Kidney tubule cell (primary cell): ENCODE measurements at places on chromosomes 1 and 21.
A peak's percentile ranks its signal among the peaks of the same experiment; 100 is the strongest.

- no peak for DNase-seq
Measured at GRCh38 chr21:41158026-41158425, 9.9 kb upstream of the BACE2 start.

- no peak for DNase-seq
Measured at GRCh38 chr1:76191561-76191960, 117.0 kb downstream of the ST6GALNAC3 start.

DNA sequence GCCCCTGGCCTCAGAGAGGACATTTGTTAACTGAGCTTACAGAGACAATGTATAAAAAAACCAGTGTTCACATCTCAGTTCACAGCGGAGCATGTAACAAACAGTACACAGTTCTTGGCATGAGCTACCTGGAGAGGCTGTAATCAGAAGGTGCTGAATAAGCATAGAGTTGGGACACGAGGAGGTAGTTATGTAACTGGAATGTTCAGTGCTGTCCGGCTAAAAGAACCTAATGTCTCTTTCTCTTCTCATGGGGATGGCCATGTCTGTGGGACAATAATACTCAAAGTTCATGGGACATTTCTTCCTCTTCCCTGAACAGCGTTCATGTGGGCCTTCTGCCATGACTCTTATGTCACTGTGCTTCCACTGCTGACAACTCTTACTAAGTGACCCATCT lies 17.2 kb upstream of the STX12 start:
- DNase-seq = no peak

- peak; percentile 45 for DNase-seq
Measured at GRCh38 chr21:41610042-41610839, 102.3 kb upstream of the TMPRSS2 start.

DNA sequence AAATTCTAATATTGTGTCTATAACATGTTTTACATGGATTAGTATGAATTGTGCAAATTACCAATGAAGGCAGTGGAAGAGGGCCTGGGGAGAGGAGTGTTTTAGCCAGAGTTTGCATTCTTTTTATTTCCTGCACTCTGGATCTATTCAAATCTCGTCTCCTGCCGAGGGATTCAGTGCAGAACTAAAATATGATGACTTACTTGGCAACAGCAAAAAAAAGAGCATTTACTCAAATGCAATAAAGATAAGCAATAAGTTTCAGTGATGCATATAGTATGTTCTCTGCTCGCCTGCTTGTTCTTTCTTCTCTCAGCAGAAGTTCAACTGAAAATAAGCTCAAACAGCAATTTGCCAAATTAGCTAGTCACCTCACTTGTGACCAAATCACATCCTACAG lies 33.4 kb upstream of the NRIP1 start:
- no peak for DNase-seq

- DNase-seq = no peak
Measured at GRCh38 chr1:243179720-243180119, 75.4 kb downstream of the CEP170 start.

DNA sequence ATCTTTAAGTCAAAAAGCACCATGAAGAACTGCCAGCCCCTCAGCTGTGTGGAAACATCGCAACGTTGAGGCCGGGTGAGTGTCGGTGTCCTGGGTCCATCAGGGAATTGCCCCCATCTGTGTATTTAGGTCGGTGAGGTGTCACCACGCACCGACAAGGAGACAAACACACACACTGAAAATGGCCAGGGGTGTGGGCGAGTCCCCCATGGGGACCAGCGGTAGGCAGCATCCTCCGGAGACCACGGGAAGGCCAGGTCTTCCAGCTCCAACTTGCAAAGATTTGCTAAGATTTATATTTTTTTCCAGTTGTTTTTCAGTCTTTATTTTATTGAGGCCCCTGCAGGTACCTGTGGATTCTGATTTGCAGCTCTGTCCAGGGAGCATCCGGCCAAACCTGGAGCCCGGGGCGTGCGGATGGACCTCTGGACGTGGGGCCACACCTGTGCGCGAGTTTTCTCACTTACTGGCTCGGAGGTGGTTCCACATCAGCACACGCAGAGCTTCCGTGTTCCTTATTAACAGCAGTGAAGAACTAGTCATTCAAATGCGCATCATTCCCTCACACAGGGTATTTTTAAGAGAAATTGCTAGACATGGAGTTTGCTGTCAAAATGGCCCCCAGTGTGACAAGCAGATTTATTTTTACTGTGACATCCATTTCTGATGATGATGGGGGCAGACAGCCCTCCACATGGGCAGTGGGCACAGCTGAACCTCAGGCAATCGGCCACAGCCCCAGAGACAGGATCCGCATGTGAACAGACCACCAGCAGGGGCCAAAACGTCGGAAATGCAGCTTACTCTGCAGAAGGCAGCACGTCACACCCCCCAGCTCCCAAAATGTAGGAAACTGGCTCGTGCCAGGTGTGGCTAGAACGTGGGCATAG lies 17.2 kb upstream of the SLC19A1 start:
- DNase-seq = no peak

DNA sequence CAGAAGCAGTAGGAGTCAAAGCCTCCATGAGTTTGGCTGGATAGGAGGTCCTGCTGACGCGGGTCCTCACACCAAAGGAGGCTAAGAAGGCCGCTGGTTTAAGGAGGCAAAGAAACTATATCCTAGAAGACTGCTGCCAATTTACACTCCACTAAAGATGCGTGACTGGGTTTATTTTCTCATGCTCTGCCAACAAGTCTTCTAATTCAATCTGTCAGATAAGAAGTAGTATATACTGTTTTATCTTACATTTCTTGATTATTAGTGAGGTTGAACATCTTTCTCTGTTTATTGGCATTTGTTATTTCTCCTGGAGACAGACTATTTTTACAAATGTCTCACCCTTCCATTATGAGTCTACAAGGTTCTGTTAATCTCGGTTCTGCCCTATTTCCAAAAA lies 34.1 kb downstream of the ACBD6 start:
- no peak for DNase-seq

DNA sequence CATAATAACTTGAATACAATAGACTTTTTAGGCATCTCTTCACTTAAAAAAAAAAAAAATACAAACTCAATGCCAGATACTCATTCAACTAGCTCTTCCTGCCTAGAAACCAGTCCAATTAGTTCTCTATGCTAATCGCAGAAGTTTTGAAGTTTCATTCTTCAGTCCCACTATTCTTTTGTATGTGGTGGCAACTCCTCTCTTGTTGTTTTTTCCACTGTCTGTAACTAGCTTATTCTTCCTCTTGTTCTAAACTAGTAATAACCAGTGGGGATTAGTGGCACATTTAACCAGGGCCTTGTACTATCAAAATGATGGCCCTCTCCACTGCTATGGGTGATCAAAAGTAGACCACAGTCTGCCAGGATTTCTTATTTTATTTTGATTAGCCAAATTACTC lies 52.5 kb downstream of the SELENOF start:
- no peak for DNase-seq

DNA sequence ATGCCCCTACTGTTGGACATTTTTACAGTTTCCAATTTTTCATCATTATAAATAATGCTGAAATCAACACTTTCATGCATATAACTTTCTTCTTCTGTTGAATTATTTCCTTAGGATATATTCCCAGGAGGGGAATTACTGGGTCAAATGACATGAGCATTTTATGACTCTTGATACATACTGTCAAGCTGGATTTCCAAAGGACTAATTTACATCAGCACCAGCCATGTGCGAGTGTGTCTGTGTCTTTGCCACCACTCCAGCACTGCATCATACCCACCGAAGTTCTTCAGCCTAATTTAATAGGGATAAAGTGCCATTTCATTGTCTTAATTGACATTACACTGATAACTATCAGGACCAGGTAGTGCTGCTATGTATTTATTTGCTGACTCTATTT lies 146.7 kb downstream of the CSMD2 start:
- DNase-seq = no peak

DNA sequence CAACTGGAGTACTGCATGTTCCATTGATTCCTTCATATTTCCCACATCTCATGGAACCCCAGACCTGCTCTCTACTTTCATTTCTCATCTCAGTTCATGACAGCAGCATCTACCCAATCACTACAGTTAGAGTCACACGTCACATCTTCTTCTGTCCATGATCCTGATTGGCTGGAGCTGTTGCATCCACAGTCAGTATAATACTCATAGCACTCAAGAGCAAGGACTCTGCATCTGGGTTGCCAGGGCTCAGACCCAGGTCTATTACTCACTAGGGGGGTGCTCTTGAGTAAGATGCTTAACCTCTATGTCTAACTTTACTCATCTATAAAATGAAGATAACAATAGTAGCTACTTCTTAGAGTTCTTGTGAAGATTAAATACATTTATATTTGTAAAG lies 4.4 kb upstream of the XPR1 start:
- DNase-seq = no peak

GRCh38 chr1:117821382-117821755 lies 108.1 kb downstream of the GDAP2 start:
- no peak for DNase-seq

DNA sequence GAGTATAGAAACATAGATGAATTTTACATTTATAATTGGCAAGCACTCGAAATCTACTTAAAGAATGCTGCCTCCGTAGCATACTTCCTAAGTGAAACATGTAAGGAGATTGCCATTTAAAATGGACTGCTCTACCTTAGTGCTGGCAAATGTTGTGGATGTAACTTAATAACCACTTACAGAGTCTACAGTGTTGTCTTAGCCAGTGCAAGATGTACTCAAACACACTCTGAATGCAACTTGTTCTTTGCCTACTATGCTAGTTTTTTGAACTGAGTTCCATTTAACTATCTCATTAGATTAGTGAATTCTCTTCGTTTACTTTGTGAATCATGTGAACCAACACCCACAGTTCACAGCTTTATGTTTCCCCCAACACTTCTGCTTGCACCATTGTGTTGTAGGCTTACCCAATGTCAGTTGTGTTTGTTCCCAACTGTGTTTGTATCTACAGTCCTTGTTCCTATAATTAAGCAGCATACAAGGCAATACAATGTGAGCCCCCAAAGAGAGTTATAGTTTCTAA lies 345.5 kb upstream of the LYPLAL1 start:
- DNase-seq = peak; percentile 11

GRCh38 chr1:226764533-226764932 lies 25.5 kb upstream of the ITPKB start:
- DNase-seq = no peak

DNA sequence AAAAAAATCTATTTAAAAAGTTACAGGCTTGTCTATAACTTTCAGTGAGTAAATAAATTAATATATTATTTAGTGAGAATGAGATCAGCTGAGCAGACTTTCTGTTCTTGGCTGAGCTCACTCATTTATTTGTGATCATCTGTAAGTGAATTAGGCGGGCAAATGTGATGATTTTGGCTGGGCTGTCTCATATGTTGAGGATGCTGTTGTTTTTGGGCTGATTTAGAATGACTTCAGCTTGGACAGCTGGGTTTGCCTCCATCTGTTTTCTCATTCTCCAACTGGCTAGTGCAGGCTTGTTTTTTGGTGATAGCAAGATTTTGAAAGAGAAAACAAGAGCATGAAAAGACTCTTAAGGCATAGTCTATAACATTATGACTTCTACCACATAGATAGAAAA lies 475.8 kb upstream of the OLFM3 start:
- no peak for DNase-seq

- no peak for DNase-seq
Measured at GRCh38 chr1:23431431-23431830, 6.9 kb upstream of the TCEA3 start.

- no peak for DNase-seq
Measured at GRCh38 chr1:205822397-205822796, 9.4 kb upstream of the SLC41A1 start.

DNA sequence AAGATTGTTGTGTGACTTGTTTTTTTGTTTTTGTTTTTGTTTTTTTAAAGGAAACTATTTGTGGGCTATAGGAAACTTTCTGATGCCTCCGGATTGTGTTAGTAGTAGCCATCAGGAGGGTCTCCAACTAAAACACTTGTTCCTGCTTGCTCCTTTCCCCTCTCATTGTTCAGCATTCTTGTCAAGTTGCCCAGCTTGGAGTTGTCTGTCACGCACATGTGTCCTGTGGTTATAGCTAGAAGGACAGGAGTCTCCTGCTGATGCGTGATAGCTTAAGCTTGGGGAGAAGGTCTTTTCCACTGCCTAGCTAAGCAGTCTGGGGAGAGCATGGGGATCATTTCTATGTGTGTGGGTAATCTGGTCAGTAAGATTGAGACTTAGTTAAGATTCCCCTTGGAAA lies 3.2 kb upstream of the LYPLA2 start:
- no peak for DNase-seq

DNA sequence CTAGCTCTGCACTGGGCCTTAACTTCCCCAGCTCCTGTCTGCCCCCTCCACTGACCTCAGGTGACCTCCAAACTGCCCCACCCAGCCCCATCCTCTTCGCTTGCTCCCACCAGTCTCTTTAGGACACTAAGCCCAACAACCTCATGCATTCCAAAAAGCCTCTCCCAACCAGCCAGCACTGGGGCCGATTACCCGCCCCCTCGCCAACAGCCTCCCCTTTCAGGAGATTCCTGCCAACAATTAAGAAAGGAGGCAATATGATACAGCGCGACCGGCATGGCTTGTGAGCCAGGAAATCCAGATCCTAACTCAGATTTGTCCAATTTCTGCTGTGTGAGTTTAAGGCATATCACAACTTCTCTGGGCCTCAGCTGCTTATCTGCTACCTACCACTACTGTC lies 14.7 kb downstream of the KANK4 start:
- no peak for DNase-seq

GRCh38 chr1:203631946-203632345 lies 5.3 kb downstream of the ATP2B4 start:
- no peak for DNase-seq

- no peak for DNase-seq
Measured at GRCh38 chr1:2802421-2802961, 998 bp upstream of the TTC34 start.

DNA sequence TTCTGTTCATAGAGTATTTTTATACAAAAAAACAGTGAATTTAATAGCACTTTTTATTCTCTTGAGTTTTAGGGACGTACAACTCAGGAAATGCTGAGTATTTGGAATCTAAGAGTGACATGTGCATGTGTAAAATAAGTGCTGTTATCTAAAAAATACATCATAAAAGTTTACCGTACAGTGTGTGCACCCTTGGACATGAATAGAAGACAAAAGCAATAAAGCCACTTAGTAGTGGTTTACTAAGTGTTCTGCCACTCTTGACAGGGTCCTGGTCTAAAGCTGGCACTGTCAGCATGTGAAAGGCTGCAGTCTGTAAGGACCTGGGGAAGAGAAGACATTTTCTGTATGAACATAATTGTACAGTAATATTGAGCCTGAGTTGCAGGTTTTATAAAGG lies 51.0 kb downstream of the LAMC1 start:
- DNase-seq = no peak

GRCh38 chr21:44497703-44498126 lies 42.3 kb downstream of the KRTAP10-1 start:
- no peak for DNase-seq

GRCh38 chr1:51410568-51411460 lies 80.5 kb upstream of the TTC39A start:
- no peak for DNase-seq
